ENCODE measurements at places on chromosomes 5 and 9. TPM values are rescaled to one million over a fixed set of nuclear protein-coding genes. Genes with fewer than 3 reads are reported as not detected.

PHYHD1 gene
- 0.15 TPM for total RNA-seq

SLC6A3 gene
- total RNA-seq = not detected

FIBCD1 gene
- not detected for total RNA-seq

GRXCR2 gene
- total RNA-seq = not detected

PRR16 gene
- total RNA-seq = not detected

DOCK2 gene
- 1.1 TPM for total RNA-seq

ACTBL2 gene
- total RNA-seq = not detected

SOX30 gene
- not detected for total RNA-seq

PAIP1 gene
- 77.7 TPM for total RNA-seq

FOXD4 gene
- total RNA-seq = not detected
